ENCODE measurements at places on chromosomes 7 and 10. TPM values are rescaled to one million over a fixed set of nuclear protein-coding genes. Genes with fewer than 3 reads are reported as not detected.

- H3K27ac ChIP-seq = no peak overlapping the region
- H3K4me1 ChIP-seq = no peaks in the 10 kb centered on the region
- no peak overlapping the region for H3K4me3 ChIP-seq
- no peaks in the 10 kb centered on the region for H3K36me3 ChIP-seq
These were observed 336.0 kb upstream of the PCDH15 start for GRCh38 chr10:55137063-55137462.

Gene GRB10
- total RNA-seq = 106 TPM

Gene HOXA11
- not detected for total RNA-seq

Gene C7orf57
- total RNA-seq = not detected

Gene PPP1R3C
- 152 TPM for total RNA-seq

All from aorta (tissue), 5 donors.